Stimulated activated naive CD4-positive, alpha-beta T cell treated with Interleukin-2 at 50 U/mL for 16 hours (primary cell): ENCODE measurements at places on chromosomes 4 and X.

DNA sequence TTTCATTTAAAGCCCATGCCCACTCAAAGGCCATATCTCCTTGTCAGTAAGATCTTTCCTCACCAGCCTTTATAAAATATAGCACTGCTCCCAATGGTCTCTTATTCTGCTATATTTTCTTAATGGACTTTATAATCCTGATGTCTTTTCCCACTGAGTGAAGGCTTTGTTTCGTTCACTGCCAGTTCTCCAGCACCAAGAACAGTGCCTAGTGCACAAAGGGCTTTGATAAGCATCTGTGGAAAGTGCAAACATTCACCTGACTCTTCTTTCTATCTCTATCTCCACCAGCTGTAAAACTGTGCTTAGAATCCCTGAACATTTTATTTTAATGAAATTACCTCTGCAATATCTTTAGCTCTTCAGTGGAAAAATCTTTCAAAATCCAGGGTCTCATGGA is 573.9 kb upstream of the MAGEB2 start:
- no peak for DNase-seq

DNA sequence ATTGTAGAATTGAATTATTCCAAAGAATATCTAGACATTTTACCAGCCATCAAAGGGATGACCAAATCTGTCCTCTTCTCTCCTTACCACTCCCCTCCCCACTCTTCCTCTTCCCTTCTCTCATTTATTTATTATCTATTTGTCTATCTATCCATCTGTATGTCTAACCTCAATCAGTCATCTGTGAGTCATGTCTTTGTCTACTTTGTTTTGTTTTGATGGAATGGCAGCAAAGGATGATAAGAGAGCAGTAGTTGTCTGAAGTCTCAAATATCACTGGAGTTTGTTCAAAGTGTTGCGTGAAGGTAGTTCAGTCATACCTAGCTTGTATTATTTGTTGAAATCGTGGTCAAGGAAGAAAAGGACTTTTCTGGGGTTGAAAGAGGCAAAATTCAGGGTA is 34.7 kb upstream of the PGRMC2 start:
- DNase-seq = no peak

GRCh38 chrX:48728653-48729052 is 32.1 kb downstream of the SUV39H1 start:
- DNase-seq = no peak

DNA sequence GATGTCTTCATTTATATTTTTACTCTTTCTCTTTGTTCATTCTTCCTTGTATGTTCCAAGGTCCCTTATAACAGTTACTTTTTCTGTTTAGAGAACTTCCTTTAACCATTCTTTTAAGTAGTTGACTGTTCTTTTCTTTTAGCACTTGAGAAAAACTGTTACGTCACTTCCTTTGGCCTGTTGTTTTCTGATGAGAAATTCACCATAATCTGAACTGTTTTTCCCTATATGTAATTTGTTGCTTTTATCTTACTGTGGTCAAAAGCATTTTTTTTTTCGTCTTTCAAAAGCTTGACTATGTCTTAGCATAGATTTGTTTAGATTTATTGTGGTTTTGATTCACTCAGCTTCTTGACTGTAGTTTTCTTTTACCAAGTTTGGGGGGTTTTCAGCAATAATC is 1660.3 kb upstream of the PCDH10 start:
- DNase-seq = no peak

DNA sequence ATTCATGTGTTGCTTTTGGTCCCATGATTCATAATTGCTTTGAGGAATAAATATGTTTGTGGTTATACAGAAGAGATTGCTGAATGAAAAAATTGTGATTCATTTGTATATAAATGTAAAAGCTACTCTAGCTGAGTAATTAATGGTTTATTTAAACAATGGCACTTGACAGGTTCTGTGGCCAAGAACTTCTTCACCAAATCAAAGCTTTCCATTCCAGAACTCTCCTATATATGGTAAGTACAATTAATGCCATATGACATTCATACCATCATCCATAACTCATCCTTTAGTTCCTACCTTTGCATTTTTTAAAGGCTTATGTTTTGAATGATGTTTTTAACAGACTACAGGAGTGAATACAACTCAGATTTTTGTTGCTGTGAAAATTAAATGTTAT is 105.8 kb downstream of the REPS2 start:
- no peak for DNase-seq

GRCh38 chr4:136755531-136755916 is 776.8 kb downstream of the PCDH18 start:
- DNase-seq = no peak

DNA sequence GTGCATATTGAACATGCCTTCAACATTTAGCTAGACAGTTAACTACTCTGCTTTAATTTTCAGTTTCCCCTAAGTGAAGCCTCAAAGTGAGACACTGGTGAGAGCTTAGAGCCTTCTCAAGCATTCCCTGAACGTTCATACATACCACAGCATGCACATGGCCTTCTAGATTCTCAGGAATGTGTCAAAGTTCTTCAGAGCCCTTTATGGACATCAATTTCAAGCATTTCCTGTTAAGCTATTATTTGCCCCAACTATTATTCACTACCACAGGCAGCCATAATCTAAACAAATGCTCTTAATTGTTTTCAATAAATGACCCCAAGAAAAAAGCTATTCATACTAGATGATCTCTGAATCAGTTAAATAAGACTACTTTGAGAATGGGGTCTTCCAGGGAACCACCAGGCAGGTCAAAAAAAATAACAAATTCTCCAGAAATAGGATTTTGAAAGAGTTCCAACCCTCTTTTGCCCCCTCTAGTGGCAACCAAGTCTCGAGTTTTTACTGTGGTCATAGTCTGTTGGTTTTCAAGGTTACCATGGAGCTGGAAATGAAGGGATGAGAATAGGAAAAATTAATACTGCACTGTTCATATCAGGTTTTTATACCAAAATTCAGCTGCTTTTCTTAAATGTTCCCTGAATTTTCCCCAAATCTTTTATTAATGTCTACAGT is 235.4 kb downstream of the RAB28 start:
- DNase-seq = no peak

DNA sequence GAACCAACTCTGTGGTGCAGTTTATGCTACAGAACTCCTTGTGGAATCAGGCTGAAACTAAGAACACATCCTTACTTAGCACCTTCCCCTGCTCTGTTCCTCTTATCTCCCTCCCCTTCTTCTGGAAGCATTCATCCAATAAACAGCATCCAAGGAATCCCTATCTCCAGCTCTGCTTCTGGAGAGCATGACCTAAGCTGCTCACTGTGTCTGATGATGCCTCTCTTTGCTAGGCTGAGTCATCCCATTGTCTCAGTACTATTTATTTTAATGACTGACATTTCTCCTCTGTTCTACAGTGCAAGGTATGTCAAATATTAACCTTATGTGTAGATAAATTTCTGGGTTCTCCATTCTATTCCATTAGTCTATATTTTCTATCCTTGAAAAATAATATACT is 71.2 kb downstream of the BEND2 start:
- no peak for DNase-seq

DNA sequence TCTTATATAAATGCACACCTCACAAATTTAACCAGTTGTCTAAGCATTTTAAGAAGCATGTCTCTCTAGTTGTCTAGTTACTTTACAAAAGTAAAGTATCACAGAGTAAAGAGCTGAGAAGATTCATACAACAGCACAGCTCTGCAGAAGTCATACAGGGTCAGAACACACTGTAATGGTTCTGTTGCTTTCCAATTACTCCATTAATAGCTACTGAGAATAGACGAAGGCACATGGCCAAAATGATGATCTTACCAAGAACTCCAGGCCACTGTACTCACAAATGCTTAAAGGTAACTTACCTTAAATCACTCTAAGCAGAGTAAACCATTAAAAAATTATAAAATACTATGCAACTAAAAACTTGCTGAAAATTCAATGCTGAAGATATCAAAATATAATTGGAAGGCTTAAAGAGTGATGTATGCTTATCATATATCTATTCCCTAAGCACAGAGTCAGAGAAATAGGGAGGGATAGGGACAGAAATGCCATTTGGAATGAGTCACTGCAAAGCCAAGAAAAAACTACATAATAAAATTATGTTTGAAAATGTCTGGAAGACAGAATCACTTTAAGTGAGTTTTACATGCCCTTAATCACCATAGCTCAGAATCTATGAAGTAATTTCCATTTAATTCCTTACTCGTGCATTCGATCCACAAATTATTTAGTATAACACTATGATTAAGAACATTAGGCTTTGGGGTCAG is 71.0 kb downstream of the DDX60L start:
- DNase-seq = no peak

GRCh38 chr4:64614276-64614675 is 205.0 kb upstream of the TECRL start:
- DNase-seq = no peak

DNA sequence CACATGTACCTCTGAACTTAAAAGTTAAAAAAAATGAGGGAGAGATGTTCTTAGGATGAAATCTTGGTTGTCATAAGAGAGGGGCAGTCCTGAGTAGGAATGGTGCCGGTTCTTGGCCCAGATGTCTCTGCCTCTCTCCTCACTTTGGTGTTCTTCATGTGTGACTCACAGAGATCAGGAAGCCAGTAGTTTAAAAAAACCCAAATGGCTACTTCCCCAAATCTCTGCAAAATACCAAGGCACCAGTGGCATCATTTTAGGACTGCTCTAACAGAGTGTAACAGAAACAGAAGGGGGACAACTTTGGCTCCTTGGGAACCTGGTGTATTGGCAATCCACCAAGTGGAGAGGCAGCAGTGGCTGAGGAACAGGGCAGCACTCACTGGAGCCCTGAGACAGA is 116.8 kb downstream of the SCD5 start:
- no peak for DNase-seq

DNA sequence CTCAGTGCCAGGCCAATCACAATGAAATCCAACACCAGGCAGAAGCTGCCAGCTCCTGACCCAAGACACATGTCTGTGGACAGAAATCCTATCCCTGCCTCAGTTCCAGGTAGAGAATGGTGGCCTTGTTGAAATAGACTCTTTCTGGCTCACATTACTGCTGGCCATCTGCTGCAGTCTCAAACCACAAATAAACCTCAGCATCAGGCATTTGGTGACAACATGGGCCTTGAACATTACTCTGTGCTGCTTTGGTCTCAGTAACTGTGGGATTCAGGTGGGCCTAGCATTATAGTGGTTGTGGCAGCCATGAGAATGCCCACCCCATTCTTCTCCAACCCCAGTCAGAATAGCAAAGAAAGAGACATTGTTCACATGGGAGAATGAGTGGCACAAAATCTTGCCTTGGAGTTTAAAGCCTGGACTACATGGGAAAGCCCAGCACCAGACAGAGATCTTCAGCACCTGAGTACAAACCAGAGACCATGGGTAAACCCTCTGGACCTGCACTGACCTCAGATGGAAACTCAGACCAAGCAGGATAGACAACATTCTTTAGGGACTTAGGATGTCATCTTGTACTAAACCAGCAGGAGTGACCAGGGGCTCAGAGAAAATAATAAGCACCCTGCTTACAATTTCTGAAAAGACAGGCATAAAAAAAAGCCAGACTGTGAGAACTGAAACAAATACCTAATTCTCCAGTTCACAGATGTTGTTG is 50.4 kb upstream of the TRAM1L1 start:
- DNase-seq = no peak

DNA sequence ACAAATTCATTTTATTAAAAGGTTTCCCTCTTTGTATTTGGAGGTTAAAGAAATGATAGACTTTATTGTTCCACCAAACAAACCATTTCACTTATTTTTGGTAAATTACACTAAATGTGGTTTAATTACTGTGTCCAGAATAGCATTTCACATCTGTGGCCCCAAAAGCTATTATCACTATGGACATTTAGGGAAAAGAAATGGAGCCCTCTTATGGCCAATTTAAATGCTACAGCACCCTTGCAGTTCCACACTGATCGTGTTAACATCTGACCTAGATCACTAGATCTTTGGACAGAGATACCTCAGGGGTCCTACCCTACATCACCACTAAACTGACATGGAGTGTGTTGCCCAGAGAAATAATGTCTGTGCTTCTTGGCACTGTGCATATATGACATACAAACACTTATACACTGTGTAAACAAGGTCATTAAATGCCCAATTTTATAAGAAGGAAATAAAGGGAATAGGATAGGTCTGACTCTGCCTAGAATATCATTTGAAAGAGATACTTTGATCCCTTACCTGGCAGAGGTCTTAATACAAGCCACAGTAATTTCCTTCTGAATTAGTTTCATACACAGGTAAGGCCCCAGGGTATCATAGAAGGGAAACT is 163.9 kb downstream of the KDR start:
- no peak for DNase-seq

DNA sequence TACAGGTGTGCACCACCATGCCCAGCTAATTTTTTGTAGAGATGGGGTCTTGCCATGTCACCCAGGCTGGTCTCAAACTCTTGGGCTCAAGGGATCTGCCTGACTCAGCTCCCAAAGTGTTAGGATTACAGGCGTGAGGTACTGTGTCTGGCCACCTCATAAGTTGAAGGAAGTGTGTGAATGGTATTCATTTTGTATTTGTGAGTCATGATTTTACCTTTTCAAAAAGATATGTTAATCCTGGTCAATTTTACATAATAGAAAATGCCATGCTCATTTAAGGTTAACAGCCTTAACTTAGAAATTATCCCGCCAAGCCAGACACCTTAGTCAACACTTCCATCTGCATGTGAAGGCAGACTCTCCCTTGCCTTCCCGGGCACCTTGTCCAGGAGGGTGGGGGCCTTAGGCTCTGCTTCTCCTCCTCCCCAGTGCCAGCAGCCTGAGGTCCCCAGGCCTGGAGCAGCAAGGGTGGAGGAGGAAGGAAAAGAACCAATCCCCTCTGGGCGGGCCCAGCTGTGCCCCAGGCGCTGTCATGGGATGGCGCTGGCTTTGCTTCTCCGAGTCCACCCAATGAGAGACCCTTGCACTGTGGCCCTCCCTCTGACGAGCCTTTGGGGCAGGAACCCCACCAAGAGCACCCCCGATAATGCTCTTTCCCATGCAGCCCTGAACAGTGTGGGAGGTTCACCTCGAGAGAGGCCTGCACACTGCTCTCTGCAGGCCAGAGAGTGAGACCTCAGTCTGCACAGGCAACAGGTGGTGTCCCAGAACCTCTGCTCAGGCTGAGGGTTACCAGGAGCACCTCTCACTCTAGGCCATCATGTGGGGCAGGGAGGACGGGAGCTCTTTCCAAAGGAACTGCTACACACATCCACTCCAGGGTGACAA is 37.3 kb downstream of the RNF212 start:
- no peak for DNase-seq

GRCh38 chr4:86557526-86557925 is 36.6 kb upstream of the PTPN13 start:
- DNase-seq = no peak

GRCh38 chr4:15907430-15907829 is 31.1 kb downstream of the FGFBP1 start:
- DNase-seq = no peak

DNA sequence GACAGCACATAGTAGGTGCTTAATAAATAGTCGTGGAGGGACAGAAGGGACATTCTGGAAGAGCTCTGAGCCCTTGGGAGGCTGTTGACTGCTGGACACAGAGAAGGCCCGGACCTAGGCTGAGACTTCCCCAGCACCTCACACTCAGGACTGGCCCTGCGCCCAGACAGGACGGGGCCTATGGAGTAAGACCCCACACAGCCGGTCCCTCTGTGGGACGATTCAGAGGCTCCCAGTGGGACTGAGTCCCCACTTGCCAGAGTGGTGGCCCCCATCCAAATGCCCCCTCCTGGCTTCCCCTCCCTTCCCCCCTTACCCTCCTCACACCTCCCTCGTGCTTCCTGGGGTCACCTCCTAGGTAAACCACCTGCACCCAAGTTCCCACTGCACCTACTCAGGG is 8.9 kb downstream of the ABLIM2 start:
- no peak for DNase-seq
